ENCODE measurements at places on chromosomes 13 and 19.

- no peak for DNase-seq
Measured at GRCh38 chr13:100115693-100116254, 26.9 kb downstream of the PCCA start.

- DNase-seq: no peak
Measured at GRCh38 chr13:105403086-105403485, 1132.4 kb downstream of the EFNB2 start.

DNA sequence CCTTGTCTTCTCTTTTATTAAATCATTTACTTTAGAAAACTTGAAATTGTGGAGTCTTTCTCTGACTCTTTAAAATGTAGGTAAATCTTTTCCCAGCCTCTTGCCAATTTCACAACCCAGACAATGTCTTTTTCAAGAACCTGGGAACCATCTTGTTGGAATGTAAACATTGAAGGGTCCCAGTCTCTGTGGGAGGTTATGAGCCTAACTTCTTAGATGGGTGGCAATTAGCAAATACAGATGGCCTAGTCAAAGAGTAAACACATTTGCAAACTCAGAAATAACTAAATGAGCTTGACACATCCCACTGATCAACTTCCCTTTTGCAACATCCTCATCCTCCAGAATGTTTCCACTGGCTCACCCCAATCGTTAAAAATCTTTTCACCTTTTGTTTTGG is 721.0 kb downstream of the PCDH9 start:
- no peak for DNase-seq

GRCh38 chr13:36297366-36298338 is at the start of gene CCDC169:
TSS of gene CCDC169 (minus strand) at chr13:36297814. CDS start at chr13:36297719, 95 bp downstream.
- DNase-seq: no peak

GRCh38 chr13:110746438-110746837 is 32.9 kb downstream of the ING1 start:
- no peak for DNase-seq

DNA sequence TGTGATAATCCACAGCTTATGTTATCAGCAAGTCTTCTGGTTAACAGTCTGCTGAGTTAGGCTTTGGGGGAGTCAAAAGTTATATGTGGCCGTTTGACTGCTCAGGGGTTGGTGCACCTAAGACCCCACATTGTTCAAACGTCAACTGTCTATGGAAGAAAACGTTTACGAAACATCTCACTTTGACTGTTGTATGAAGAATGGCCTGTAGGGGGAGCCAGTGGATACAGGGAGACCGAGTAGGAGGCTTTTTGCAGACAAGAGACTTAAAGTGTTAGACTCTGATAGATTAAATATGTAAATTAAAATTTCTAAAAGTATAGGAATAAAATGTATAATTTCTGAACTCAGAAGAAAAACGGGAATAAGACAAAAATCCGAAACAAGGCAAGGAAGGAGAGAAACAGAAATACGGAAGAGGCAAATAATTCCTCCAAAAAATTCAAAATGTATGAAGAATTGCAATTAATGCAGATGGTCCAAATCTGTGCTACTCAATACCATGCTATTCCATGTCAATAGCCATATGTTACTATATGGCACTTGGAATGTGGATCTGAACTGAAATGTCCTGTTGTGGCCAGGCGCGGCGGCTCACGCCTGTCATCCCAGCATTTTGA is 37.8 kb downstream of the TNFSF14 start:
- peak; percentile 42 for DNase-seq

DNA sequence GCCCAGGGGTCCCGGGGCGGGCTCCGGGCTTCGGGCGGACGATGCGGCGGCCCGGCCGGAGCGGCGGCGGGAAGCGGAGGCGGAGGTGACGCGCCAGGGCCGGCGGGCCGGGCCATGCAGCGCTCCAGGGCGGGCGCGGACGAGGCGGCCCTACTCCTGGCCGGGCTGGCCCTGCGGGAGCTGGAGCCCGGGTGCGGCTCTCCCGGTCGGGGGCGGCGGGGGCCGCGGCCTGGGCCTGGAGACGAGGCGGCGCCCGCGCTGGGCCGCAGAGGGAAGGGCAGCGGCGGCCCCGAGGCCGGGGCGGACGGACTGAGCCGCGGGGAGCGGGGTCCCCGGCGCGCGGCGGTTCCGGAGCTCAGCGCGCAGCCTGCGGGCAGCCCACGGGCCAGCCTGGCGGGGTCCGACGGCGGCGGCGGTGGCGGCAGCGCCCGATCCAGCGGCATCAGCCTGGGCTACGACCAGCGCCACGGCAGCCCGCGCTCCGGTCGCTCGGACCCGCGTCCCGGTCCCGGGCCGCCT is 362 bp downstream of the WTIP start:
- no peak for DNase-seq

GRCh38 chr13:80591976-80592740 is 251.2 kb upstream of the SPRY2 start:
- no peak for DNase-seq

DNA sequence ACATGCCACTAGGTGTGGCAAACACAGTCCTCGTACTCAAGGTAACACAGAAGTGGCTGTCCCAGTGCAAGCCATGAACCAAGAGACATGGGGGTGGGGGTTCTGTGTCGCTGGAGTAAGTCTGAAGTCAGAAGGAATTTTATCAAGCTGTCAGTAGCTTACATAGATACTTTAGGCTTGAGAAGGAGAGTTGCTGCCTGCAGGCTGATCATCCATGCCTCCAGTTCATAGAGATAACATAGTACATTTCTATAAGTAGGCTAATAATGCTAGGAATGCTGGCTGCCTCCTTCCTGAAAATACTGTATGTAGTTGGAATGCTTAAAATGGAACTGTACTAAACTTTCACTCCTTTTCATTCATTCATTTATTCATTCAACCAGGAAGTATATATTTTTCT is 70.1 kb downstream of the CAB39L start:
- DNase-seq: no peak

DNA sequence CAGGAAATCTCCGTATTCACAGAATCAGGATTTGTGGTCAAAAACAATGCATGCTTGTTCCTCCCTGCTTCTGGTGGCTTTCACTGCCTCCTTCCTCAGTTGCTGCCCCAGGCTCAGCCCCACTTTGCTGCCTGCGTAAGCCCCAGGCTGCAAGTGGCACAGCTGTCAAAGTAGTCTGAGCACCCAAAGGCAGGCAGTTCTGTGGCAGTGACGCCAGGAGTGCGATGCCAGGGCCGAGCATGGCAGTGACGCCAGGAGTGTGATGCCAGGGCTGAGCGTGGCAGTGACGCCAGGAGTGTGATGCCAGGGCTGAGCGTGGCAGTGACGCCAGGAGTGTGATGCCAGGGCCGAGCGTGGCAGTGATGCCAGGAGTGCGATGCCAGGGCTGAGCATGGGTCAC is 77.3 kb upstream of the GPR183 start:
- DNase-seq: no peak

All from NCI-H2029 (cell line).